Fibroblast of villous mesenchyme (primary cell): ENCODE measurements at places on chromosomes 13 and 19.

- peak; percentile 94 for DNase-seq
Measured at GRCh38 chr19:18438331-18439024, 545 bp upstream of the ISYNA1 start.

GRCh38 chr13:97028441-97029299 is 34.4 kb upstream of the OXGR1 start:
- peak; percentile 56 for DNase-seq

DNA sequence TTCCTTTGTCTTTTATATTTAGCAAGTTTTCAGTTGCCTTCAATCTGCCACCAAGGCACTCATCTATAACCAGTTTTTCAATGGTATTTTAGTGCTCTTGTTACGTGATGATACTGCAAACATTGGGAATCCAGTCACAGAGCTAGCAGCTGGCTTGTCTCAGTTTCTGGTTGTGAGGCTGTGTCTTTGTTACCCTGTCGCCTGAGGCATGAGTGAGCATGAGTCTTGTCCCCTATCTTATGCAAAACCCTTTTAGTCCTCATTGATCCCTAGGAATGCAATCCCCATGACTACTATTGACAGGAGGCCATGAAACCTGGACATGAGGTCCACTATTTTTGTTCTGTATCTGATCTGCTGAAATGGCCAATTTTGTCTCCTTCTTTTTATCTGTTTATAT is 391.0 kb downstream of the LMO7 start:
- DNase-seq, result no peak

- DNase-seq, result no peak
Measured at GRCh38 chr13:73945382-73945781, 188.8 kb downstream of the KLF12 start.

GRCh38 chr13:28685892-28686291 is 27.0 kb downstream of the POMP start:
- no peak for DNase-seq

- DNase-seq, result peak; percentile 2
Measured at GRCh38 chr13:84500016-84500415, 617.7 kb upstream of the SLITRK1 start.

GRCh38 chr13:111926501-111927180 is 140.3 kb upstream of the SOX1 start:
- no peak for DNase-seq

DNA sequence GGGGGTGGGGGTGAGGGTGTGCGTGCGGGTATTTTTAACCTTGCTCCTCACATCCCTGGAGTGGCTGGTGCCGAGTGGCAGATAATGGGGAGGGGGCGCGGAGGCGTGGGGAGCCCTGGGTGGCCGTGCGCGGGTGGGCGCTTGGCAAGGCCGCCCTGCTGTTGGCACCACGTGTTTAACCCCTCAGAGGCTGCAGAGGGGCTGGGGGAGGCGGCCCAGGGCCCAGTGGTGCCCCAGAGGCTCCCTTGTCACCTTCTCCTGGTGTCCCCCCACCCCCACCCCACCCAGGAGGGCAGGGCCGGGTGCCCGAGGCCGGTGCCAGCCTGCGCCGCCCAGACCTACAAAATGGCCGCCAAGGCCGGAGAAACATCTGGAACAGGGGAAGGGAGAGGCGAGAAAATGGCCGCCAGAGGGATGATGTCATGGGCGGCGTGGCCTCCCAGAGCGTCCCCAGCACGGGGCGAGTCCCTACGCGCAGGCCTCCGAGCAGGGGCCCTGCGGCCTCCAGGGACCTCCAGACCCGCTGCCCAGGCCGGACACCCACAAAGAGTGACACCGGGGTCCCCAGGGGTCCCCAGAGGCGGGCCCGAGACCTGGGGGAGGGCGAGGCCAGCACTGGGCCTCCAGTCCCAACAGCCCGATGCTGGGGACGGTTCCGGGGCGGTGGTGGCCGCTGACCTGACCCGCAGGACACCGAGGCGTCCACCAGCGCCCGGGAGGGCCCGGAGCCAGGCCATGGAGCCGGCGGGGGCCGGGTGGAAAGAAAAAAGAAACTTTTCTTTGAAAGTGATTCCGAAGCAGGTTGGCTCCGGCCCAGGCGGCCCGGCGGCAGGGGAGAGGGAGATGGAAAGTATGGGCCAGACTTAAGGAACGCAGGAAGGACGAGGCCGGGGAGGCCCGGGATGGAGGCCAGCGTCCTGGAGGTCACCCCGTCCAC is 38.2 kb downstream of the NFIC start:
- DNase-seq, result peak; percentile 90

GRCh38 chr19:49687566-49688316 is 1.7 kb upstream of the ADM5 start:
- DNase-seq, result no peak

GRCh38 chr13:41919031-41919740 is 41.7 kb downstream of the VWA8 start:
- no peak for DNase-seq

DNA sequence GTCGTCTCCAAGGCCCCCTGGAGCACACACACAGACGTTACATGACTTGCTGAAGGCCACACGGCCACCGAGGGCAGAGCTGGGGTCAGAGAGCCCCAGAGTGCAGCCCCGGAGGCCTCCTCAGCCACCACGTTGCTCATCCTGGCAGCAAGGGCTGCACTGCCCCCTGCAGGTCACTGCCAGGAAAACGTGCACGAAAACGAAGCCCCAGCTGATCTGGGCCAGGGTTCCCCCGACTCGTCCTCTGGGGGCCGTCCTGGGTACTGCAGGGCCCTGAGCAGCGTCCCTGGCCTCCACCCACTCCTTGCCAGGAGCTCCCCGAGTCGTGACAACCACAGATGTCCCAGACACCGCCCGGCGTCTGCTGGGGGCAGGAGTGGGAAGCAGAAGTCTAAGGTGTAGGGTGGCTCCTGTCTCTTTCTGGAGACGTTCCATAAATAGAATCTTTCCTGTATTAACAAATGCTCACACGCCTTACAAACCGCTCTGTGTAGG is 3.4 kb downstream of the TPGS1 start:
- peak; percentile 87 for DNase-seq

GRCh38 chr13:75687150-75687763 is 51.1 kb downstream of the LMO7 start:
- DNase-seq, result peak; percentile 72

GRCh38 chr13:110063490-110064421 is 243.2 kb downstream of the COL4A1 start:
- DNase-seq, result peak; percentile 70

DNA sequence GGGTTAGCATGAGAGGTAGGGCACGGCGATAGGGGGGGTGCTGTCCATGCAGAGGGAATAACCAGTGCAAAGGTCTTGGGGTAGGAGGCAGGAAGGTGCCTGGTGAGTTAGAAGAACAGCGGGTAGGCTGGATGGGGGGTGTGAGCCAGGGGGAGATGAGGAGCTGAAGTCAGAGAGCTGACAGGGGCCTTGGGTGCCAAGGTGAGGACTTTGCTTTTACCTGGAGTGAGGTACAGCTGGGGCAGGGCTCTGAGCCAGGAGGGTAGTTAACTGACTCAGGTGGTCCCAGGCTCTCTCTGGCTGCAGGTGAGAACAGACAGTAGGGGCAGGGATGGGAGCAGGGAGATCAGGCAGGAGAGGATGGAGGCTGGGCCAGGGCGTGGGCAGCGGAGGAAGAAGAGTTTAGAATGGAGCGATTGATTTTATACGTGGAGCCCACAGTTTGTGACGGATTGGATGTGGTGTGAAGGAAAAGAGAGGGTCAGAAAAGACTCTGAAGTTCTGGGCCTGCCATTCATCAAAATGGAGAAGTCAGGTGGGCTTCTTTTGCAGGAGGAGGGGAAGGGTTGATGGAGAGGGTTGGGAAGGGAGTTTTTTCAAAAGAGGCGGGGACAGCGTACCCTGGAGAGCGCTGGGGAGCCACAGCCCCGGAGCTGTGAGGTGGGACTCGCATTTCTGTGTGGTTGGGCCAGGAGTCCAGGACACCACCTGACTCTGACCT is 1.2 kb upstream of the GRAMD1A start:
- DNase-seq, result no peak

DNA sequence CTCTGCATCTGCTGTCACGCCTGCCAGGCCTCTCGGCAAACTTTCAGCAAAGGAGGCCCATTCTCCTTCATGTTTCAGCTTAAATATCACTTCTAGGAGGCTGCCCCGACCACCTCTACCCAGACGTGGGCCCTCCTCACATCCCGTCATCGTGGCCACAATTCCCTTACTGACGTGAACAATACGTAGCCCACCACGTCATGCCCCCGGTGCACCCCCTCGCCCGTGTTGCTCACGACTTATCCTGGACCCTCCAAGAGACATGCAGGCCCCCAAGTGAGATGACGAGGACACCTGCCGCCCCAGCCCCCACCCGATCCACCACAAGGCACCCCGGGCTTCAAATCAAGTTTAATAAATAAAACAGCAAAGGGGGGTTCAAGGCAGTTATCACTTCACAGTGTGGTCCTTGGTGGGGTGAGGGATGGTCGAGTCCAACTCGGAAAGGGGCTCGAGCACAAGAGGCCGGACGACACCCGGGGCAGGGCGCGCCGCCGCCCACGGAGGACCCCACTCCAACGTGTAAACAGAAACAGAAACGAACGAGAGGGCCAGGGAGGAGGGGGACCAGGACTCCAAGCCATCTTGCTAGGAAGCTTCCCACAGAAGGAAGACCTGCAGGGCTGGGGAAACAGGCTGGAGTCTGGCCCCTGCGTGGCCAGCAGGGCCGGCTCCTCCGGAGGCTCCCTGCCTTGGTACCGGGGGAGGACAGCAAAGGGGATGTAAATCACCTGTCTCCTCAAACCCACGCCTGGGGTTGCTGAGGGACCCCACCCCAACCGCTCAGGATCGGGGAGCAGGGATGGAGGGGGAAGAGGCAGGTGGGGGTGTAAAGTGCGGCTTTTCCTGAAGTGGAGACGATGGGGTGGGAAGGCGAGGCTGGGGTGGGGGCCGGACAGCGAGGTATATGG is 14.3 kb upstream of the PLPP2 start:
- DNase-seq, result no peak

- DNase-seq, result no peak
Measured at GRCh38 chr13:21235174-21235573, 58.7 kb downstream of the MRPL57 start.

GRCh38 chr19:4216846-4217245 is 12.5 kb upstream of the EBI3 start:
- no peak for DNase-seq

DNA sequence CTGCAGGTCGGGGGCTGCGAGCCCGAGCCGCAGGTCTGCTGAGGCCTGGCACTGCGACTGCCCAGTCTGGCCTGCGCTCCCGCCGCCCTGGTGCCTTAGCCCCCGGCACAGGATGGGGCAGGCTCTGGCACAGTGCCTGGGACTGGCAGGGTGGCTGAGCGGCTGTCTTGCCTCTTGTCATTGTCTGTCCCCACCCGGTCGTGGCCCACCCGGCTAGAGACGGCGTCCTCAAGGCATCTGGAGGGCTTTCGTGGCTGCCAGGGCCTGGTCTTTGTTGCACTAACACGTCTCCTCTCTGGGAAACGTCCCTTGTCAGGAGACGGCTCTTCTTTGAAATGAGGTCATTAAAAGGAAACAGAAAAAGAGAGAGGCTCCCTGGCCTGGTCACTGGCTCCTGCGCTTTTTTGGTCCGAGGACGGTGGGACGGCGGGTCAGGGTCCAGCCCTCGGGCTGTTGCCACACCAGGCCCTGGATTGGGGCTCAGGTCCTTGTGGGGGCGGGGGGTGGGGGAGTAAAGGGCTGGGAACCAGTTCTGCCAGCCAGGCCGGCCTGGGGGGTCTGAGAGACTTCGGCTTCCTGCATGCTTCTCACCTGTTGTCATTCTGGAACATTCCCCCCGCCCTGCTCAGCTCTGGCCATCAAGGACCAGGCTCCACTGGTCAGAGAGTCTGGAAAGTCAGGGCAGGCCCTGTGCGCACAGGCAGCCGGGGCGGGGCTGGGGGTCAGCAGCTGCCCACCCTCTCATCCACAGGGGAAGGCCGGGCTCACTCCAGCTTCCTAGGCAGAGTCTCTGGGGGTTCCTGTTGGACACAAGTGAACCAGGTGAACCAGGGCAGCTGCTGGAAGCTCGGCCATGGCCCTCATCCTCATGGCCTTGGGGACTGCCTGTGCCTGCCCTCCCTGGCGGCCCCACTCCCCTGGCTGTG is 6.2 kb upstream of the ZNF554 start:
- no peak for DNase-seq

- no peak for DNase-seq
Measured at GRCh38 chr13:95620825-95621498, 23.5 kb downstream of the DZIP1 start.

GRCh38 chr19:14940266-14940665 is 1.0 kb upstream of the OR7C2 start:
- no peak for DNase-seq

GRCh38 chr13:109747524-109747923 is 38.9 kb downstream of the IRS2 start:
- DNase-seq, result no peak

- DNase-seq, result no peak
Measured at GRCh38 chr13:23699271-23699670, 129.1 kb downstream of the TNFRSF19 start.

GRCh38 chr13:22227895-22228294 is 557.0 kb downstream of the FGF9 start:
- DNase-seq, result no peak

DNA sequence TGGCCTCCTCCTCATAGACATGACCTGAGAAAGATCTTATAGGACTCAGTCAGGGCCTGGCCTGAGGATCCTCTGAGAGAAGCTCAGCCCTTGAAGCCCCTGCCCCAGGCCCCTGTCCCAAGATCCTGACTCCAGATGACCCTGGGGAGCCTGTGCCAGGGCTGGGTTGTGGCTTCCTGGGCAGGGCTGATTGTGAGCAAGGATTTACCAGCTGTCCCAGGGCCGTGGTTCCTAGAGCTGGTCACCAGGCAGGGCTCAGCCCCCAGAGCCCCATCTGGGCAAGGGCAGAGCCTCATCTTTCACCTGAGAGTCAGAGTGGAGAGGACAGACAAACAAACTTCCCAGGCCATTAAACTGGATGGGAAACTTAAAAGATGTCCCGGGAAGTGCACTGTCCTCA is 1.9 kb downstream of the CEACAM21 start:
- DNase-seq, result no peak

DNA sequence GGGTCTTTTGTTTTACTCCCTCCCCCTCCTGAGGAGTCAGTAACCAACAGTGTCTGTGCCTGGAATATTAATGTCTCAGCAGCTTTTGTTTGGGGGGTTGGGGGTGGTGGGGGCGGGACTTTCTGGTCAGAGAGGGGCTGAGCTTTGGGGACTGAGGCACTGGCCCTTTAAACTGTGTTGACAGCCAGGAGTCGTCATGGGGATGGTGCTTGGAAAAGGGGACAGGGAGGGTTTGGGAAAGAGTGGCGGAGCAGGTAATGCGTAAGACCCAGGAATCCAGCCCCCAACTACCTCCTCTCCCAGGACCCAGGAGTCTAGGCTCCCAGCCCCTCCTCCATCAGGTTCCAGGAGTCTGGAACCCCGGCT is 5.2 kb downstream of the CADM4 start:
- DNase-seq, result no peak

GRCh38 chr19:39736088-39736487 is 1.7 kb downstream of the CLC start:
- DNase-seq, result no peak

DNA sequence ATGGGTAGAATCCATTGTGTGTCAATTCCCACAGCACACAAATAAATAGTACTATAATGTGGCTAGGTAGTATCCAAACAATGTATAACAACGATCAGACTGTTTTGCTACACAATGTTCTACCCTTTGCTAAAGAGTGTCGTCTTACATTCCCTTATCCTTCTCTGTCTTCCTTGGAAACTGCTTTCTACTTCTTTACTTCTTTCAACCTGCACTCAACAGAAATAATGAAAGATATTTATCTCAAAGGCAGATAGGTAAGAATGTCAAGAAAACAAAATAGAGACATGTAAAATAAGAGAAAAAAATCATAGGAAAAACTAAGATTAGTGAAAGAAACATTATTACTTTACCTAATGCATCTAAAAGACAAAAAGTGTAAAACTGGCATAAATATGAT is 814.7 kb downstream of the PCDH9 start:
- no peak for DNase-seq
